ENCODE measurements at places on chromosomes 2 and 18. TPM values are rescaled to one million over a fixed set of nuclear protein-coding genes. Genes with fewer than 3 reads are reported as not detected.

DNA sequence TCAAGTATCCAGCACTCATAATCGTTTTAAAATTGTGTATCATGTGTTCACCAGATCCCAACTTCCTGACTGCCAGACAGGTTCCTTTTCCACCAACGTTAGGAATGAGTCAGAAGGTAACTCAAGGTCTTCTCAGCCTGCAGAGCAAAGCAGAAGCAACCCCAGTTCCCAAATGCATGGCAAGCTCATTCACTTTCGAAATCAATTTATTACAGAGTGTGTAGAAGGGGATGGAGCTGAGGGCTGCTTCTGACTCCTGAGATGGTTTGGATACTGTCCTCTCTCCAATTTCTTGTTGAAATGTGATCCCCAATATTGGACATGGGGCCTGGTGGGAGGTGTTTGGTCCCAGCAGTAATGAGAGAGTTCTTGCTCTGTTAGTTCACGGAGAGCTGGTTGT, 114.5 kb downstream of the PIEZO2 start:
- DNase-seq, result no peak

GRCh38 chr2:229206548-229206947, 64.5 kb downstream of the PID1 start:
- no peak for DNase-seq

GRCh38 chr18:31042084-31042405, 497 bp downstream of the DSC3 start:
- DNase-seq, result no peak

DNA sequence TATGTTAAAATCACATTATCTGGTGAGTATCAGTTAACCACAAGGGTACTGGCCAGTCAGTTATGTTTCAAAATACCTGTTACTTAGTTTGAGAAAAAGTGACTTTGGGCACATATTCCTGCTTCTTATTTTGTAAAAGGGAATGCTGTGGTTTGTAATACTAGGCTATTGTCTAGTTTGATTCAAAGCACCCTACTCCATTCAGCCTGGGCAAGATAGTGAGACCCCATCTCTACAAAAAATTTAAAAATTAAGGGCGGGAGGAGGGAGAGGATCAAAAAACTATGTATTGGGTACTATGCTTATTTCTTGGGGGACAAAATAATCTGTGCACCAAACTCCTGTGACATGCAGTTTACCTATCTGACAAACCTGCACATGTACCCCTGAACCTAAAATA, 18.9 kb downstream of the MBD5 start:
- DNase-seq, result no peak

Gene PRSS56
- not detected for total RNA-seq

DNA sequence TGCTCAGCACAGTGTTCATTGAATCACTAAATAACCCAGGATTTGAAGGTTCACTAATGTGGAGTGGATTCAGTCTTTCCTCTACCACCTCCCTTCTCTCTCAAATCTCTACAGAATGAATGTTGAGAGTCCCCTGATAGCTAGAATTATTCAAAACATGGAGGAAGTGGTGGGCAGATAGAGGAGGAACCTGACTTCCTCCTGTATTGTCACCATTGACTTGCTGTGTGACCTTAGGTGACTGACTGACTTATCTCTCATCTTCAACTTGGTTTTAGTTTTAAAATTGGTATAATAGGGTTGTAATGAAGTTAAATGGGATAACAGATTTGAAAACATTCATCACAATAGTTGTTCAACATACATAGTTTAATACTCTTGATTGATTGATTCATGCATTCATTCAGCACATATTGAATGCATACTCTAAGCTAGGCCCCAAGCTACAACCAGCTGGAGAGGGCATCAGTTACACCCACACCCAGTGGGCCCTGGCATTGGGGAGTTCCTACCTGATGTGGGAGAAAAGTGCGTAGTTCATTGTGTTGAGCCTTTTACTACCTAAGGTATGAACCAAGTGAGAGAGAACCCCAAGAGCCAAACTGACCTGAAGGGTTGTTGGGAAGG, 96.0 kb downstream of the WDR7 start:
- DNase-seq, result peak; percentile 11

Gene IL1A
- not detected for total RNA-seq

Gene C1GALT1C1L
- total RNA-seq, result not detected

Gene CFAP53
- total RNA-seq, result 0.75 TPM

DNA sequence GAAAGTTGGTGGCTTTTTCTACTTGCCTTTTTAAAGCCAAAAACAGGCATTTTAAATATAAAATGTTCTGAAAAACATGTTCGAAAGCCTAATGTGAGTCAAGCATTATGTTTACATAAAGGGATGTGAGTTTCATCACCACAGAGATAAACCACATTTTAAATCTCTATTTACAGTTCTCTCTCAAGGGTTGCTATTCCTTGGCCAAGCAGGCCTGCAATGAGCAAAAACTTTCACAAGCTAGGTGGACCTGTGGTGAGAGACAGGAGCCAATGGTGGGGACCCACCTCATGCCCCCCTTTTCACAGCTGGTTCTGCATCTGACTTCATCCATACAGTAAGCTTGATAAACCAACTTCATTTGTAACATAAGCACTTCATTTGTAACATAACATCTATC, 65.1 kb downstream of the CUL3 start:
- DNase-seq, result peak; percentile 33

Gene SFT2D3
- total RNA-seq, result 13.6 TPM

Gene TBR1
- total RNA-seq, result not detected

Gene BCL2
- total RNA-seq, result 144 TPM

DNA sequence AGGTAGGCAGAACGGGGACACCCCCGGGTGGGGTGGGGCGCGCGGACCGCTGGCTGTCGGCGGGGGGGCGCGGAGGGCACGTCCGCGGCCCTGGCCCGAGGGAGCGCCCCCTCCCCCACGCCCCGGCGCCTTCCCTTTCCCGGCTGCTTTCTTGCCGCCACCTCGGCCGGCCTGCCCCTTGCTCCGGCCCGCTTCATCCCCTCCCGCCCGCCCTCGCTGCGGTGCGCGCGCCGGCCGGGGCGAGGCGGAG, 443 bp downstream of the VAPA start:
- no peak for DNase-seq

Gene RAX
- total RNA-seq, result not detected

Gene C1D
- 20.1 TPM for total RNA-seq

GRCh38 chr2:178829299-178829960, 22.2 kb upstream of the TTN start:
- DNase-seq, result no peak

DNA sequence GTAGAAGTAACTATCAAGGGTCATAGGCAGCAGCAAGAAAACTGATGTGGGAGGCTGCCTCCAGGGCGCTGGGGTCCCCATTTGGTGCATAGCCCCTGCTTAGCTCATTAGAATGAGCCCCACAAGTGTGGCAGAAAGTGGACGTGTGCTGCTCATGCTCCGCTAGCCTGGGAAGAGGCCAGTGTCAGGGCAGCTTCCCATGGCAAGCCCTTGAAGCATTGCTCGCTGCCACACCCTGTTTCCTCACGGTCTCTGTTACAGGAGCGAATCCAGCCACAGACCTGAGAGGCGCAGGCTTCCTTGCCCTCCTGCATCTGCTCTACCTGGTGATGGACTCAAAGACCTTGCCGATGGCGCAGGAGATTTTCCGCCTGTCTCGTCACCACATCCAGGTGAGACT, 22.5 kb downstream of the ELMOD3 start:
- DNase-seq, result no peak

Gene DUSP2
- 74.9 TPM for total RNA-seq

Gene KLHL30
- total RNA-seq, result 0.12 TPM

DNA sequence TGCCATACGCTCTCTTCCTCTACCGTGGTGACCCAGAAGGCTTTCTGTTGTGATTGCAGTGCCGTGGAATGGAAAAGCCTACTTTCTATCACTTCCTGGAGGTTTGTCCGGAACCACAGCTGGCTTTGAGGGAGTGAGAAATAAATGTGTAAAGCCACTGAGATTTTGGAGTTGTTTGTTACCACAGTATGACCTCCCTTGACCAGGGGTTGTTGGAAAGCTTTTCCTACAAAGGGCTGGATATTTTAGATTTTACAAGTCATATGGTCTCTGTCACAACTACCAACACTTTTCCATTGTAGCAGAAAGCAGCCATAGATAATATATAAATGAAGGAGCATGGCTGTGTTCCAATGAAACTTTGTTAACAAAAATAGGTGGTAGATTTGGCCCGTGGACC, 70.3 kb downstream of the VAPA start:
- DNase-seq, result no peak

Gene NPPC
- 0.70 TPM for total RNA-seq

- no peak for DNase-seq
Observed at GRCh38 chr18:49899657-49900330, 86.5 kb upstream of the ACAA2 start.

DNA sequence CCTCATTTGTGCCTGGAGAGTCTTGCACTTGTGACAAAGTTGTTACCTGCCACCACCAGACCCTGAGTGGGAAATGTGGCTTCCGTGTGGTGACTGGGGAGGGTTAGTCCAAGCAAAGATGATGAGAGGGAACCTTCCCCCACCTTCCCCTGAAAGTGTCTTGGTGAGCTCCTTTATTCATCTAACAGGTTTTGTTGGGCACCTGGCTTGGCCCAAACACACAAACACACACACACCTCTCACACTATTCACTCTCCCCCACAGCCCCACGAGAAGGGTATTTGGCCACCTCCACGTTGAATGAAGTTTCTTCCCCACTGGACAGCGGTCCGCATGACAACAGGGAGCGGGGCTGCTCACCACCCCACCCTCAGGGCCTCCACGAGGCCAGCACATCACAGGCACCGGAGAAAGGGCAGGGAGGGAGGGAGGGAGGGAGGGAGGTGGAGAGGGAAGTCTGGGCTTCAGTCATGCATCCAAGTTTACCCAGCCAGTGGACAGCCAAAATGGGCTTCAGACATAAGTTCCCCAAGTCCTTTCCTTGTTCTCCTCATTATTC, 1.4 kb downstream of the CIB4 start:
- DNase-seq, result no peak

DNA sequence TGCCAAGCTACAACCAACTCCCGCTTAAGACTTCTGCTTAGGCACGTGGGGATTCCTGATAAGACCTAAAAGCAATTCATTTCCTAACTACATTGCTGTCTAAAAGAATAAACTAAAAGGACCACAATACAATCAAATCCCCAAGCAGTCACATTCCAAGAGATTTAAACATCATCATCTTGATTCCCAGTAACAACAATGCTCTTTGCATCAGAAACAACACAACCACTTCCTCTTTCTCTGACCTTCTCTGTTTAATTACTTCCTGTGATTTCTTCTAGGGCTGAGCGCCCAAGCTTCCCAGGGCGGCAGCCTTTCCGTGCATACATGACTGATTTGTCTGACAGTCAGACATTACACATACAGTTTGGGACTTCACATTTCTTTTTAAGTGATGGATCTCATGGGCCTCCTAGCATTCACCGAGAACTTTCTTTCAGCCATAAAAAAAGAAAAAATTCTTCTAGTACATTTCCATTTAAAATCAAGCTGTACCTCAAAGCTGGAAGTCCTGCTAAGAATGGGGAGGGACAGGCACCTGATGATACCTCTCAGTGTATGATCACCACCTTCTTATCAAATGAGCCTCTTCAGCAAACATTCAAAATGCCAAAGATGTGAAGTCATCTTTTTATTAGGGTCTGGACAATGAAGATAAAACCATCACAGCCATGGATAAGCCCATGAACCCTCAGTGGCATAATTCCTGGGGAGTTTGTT, 11.5 kb downstream of the SPRED2 start:
- DNase-seq, result peak; percentile 77

Gene GCFC2
- 20.4 TPM for total RNA-seq

Gene HTR2B
- total RNA-seq, result not detected

GRCh38 chr18:31624892-31625640, 33.4 kb downstream of the TTR start:
- no peak for DNase-seq

Gene SLC5A7
- total RNA-seq, result not detected

DNA sequence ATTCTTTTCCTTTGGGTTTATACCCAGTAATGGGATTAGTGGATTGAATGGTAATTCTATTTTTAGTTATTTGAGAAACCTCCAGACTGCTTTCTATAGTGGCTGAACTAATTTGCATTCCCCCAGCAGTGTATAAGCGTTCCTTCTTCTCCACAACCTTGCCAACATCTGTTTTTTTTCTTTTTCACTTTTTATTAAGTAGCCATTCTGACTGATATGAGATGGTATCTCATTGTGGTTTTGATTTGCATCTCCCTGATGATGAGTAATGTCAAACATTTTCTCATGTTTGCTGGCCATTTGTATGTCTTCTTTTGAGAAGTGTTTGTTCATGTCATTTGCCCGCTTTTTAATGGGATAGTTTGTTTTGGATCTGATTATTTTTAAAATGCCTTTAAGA, 64.1 kb upstream of the MEIS1 start:
- DNase-seq, result no peak

DNA sequence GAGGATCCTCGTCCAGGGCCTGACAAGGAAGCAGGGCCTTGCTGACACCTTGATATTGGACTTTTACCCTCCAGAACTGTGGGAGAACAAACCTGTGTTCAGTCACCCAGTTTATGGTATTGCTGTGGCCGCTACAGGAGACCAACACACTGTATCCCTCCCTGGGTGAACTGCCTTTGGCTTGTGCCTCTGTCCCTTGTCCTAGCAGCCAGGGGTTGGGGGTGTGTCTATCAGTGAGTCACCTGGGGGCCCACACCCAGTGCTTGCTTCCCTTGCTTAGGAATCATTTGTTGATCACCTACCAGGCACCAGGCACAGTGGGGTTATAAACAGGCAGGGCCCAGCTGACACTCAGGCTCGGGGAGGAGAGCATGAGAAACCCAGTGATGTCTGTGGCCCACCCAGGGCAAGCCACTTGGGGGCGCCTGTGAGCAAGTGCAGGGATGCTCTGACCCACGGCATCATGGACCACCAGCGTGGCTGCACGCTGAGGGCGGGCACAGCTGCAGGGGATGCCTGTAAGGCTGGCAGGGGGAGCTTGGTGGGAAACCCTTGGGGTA, 17.1 kb downstream of the TMEM185B start:
- DNase-seq, result peak; percentile 26

Gene TTC32
- 38.1 TPM for total RNA-seq

DNA sequence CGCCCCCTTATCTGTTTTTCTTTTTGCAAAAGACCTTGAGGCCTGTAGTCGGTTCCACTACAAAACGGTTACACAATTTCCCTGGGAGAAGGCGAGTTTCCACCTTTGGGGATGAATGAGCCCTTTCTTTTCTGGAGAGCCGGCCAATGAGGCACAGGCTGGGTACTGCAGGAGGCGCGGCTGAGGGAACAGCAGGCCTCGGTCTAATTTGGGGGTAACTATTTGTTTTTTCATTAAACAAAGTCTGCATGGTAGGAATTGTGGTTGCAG, 129.2 kb downstream of the MYCN start:
- no peak for DNase-seq

GRCh38 chr2:207071820-207072219, 93.9 kb downstream of the KLF7 start:
- peak; percentile 75 for DNase-seq

DNA sequence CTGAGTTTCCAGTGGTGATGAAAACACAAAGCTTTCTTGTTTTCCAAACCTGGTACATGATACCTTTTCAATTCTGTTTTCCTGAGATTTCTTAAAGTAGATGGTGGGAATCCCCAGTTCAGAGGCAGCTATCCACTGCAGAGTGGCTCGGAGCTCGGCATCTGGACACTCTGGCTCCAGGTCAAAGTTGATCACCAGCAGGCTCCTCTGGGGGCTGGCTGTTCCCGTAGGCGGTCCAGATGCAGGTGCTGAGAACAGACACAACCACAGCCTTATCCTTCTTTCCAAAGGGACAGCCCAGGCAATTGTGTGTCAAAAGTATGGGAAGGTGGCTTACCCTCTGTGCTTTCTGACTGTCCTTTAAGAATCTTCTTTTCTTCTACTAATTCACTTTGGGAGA, 119.5 kb downstream of the DAW1 start:
- DNase-seq, result no peak

All from B cell (primary cell).